Glomerular endothelial cell (primary cell): ENCODE measurements at places on chromosomes 13 and 19. TPM values are rescaled to one million over a fixed set of nuclear protein-coding genes. Genes with fewer than 3 reads are reported as not detected.

The RFPL4AL1 gene
- not detected in 2 replicates for total RNA-seq

The ZNF665 gene
- total RNA-seq = 1.9 and 2.5 TPM in 2 replicates

The CLEC11A gene
- total RNA-seq = 14.4 and 16.2 TPM in 2 replicates

The LRRC63 gene
- total RNA-seq = 0.06 TPM in 1 of 2 replicates, not detected in the other

The AMH gene
- 1.4 and 2.1 TPM in 2 replicates for total RNA-seq

The MEDAG gene
- 1.3 and 2.2 TPM in 2 replicates for total RNA-seq

The SKA3 gene
- 2.3 and 5.4 TPM in 2 replicates for total RNA-seq
